ENCODE measurements at places on chromosomes 4 and X.

GRCh38 chr4:103092245-103092644 is 7.4 kb downstream of the BDH2 start:
- DNase-seq: no peak

DNA sequence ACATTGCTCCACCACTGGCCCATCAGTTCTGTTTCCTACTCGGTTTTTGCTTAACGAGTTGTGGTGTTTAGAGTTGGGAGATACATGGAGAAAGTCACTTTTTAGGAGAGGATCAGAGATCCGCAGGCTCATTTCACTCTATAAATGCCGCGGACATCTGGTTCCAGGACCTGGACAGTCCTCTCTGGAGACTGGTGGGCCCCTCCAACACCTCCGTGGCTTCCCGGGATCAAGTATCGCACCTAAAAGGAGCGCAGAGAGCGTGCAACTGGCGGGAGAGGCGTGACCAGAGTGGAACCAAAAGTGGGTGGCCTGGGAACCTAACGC is 9.9 kb upstream of the CLTRN start:
- DNase-seq: no peak

- DNase-seq: no peak
Measured at GRCh38 chrX:68989865-68990606, 161.2 kb downstream of the EFNB1 start.

GRCh38 chr4:55077577-55077976 is 47.8 kb downstream of the KDR start:
- no peak for DNase-seq

DNA sequence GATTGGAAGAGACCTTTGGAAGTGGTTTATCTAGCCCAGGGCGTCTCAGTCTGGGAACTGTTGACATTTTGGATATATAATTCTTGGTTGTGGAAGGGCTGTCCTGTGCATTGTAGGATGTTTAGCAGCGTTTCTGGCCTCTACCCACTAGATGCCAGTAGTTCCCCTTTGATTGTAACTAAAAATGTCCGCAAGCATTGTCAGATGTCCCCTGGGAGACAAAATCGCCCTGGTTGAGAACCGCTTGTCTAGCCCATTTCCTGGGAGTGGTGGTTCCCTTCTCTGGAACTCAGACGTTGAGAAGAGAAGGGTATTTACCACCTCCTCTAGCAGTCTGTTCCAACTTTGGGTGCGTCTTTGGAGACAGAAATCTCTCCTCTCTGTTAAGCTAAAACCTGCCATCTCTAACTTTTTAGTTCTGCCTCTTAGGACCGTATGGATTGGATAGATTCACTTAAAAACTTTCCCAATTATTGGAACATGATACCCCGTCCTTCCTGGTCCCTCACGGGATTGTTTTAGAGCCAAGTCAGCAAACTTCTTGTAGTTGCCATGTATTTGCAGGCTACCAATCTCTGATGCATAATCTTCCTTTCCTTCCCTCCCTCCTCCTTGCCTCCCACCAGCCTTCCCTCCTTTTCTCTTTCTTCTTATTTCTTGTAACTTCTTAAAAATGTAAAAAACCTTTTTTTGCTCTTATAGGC is 13.9 kb downstream of the TMEM165 start:
- DNase-seq: no peak

DNA sequence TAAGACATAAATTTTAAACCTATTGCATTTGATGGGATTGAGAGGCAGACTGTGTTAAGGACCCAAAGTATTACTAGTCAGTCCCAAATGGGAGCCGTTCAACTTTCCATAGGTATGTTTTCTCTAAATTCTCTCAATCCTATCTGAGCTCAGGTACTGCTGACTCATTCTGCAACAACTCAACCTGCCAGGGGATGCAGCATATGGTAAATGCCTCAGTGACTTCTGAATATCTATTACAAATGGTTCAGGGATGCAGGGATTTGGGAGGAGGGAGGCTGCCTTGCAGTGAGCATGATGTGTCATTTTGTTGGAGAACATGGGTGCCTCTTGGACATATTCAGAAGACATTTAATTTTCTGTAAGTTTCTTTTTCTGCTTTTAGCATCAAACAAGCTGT is 97.3 kb downstream of the HDAC8 start:
- no peak for DNase-seq
